ENCODE measurements at places on chromosomes 6 and 20.
A peak's percentile ranks its signal among the peaks of the same experiment; 100 is the strongest.

GRCh38 chr6:91243436-91243835, 656.6 kb upstream of the MAP3K7 start:
- DNase-seq = no peak

DNA sequence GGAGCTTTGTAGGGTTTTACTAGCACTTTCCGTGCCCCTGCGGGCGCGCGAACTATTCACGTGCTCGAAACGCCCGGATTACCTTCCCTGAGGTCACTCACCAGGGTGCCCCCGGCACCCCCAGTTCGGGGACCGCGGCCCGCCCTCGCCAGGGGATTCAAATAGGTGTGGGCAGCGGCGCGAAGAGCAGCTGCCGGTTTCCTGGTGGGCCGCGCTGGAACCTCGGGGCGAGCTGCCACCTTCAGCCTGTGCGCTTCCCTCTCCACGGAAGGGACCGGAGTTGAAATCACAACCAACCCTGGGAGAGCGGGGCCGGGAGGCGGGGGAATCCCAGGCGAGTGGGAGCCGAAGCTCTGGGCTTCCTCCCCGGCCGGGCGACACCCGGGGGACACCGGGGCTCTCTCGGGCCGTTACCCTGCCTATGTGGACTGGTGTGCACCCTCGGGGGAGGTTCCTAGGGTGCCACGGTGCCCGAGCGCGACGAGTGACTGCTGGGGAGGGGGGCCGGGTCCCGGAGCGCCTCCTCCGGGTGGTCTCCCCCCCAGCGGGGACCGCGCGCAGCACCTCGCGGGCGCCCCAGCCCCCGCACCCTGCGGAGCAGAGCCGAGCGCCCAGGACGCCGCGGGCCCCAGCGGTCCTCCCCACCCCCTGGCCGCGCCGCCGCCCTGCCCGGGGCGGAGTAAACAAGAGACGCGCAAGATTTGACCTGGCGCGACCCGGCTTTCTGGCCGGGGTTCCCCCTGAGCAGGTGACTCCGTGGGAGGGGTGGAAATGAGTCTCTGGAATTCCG, 2.1 kb upstream of the HIVEP2 start:
- peak; percentile 73 for DNase-seq

DNA sequence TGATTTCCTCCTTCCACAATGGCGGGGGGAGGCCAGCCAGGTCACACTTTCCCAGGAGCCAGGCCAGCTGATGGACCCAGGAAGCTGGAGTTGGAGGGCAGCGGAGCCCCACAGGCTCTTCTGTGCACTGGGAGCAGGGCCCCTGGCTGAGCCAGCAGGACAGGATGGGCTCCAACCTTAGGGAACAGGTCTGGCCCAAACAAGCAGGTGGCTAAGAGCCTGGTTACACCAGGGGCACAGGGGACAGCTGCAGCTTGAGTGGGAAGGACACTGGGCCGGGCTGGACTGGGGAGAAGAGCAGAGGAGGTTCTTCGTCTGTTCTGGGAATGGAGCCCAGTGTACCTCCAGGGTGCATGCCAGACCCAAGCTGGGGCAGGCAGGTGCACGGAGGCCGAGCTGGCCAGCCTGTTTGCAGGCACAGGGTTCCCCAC, 102.3 kb downstream of the DLL1 start:
- DNase-seq = no peak

DNA sequence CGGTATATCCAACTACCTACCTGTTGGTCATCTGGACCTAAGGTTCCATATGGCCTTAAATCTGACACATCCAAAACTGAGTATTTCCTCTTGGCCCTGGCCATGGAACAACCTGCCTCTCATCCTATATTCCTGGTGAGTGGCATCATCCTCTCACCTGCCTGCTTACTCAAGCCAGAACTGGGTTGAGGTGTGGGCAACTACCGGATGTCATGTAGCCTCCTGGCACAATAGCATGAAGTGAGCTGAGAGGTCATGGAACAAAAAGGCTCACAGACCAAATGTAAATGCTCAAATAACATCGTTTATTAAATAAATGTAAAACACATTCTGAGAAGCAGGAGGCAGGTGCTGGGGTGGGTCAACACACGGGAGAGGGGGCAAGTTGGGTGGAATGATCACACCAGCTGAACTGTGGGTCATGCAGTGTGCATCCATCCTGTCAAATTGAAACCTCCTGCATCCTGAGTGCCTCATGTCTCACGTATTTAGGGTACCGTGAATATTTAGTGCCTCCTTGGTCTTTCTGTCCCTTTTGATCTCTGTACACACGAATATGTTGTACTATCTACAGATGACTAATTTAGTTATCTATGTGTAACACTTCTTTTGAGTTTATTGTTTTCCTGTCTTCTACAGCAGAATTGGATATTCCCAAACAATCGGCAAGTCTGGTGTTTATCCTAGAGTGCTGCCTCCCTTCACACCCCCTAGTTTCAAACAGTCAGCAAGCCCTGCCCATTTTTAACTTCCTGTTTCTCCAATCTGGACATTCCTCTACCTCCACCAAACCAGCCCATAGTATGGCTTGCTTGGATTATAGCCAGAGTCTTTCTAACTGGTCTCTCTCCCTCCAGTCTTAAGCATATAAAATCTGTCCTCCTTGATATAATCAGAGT, 7.9 kb upstream of the POU5F1 start:
- DNase-seq = peak; percentile 25

- DNase-seq = no peak
Measured at GRCh38 chr20:19114410-19114809, 98.0 kb upstream of the SLC24A3 start.

GRCh38 chr20:2755451-2756055, 44.9 kb downstream of the CPXM1 start:
- no peak for DNase-seq

DNA sequence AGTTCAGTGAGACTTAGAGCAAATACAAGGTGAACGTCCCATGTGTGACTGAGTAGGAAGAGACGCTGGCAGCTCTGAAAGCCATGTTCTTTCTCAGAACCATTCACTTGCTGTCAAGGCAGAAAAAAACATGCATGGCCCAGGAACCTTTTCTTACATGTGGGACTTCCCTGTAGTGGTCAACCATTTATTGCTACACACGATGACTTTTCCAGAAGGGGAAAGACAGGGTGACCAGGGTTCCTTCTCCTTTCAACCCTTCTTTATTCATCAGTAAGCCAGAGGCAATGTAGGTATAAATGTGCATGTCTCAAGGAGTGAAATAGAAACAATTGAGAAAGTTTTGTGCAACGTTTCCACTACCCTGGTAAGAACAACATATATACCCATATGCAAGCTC, 189.0 kb downstream of the NFATC2 start:
- DNase-seq = no peak

DNA sequence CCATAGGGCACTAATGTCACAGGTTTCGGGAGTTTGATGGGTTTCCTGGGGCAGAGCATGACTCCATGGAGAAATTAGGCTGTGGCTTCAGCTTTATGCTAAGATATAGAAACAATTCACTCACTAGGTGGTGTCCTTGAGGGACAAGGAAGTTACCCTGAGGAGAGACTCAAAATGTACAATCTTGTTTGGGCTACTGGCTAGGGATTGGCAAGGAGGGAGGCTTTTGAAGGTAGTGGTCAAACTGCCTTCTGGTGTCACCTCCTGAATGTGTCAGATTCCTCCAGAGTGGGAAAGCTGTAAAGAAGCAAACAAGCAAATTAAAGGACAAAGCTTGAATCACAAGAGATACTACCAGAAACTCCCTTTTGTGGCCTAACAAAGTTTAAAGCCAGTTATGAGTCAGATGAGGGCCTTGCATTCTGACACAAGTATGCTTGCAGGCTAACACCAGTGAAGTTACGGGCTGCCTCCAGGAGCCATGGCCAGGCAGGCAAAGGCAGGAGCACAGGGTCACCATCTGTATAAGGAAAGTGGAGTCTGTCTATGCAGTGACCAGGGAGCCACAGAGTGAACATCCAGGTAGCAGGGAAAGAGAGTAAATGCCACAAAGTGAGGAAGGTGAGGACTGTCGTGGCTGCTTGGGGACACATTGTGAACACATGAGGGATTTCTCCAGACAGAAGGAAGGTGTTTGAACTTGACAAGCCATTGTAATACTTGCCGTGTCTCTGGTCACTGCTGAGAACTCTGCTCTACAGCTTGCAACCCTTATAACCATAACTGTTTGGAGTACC, 107.7 kb upstream of the DTNBP1 start:
- no peak for DNase-seq

DNA sequence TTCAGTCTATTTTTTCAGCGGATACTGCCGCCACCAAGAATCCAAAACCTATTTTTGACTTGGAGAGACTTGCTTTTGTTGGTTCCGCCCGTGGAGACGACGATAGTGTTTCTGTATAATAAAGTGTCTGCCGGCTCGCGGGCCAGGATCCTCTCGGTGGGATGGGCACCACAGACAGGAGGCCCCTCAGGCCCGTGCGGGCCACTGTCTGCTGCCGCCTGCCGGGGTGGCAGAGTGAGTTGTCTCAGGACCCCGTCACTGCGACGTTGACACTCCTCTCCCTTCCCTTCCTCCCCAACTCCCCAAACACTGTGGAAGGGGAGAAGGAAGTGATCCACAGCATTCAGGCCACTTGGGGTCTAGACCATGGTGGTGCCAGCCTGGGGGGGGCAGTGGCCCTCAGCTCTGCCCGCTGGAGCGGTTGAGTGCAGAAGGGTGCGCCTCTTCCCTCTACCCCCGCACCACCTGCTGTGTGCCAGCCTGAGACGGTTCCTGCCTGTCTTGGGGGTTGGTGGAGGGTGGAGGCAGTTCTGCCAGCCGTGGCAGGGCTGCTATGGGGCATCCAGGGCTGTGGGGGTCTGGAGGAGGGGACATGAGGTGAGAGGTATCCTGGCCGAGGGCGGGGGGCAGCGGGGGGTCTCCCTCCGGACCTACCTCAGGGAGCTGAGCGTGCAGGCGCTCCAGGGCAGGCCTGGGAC, 17.5 kb downstream of the RBM38 start:
- DNase-seq = no peak

- peak; percentile 28 for DNase-seq
Measured at GRCh38 chr6:159758031-159759001, 3.5 kb upstream of the ACAT2 start.

DNA sequence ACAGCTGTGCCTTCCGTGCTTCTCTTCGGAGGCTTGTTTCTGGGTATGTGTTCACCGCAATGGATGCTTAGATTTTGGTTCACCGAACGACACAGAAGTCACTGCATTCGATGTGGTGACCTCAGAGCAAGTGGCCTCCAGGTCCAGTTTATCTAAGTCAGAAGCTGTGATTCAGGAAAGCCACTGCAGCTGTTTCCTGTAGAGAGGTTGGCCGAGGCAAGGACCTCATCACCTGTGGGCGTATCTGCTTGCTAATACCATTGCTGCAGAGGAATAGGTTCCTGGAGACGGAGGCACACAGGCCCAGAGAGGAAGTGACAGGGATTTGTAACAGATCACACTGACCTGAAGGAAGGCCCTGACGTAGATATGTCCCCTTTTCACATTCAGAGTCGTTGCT, 82.7 kb downstream of the FARS2 start:
- no peak for DNase-seq

DNA sequence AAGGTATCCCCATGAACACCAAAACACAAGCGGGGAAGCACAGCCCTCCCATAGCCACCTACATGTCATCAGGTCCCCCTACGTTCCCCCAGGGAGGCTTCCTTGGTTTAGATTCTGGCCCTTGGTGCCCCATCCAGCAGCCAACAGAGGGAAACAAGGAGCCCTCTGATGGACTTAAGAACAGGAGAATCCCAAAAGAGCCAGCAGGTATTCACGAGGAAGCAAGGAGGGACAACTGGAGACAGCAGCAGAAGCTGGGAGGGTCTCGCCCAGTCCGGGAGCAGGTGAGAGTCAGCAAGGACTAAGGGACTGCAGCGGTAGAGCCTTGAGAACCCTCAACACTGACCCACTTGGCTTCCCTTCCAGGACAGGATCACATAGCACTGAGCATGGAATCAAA, 58.4 kb upstream of the TOP1 start:
- no peak for DNase-seq

DNA sequence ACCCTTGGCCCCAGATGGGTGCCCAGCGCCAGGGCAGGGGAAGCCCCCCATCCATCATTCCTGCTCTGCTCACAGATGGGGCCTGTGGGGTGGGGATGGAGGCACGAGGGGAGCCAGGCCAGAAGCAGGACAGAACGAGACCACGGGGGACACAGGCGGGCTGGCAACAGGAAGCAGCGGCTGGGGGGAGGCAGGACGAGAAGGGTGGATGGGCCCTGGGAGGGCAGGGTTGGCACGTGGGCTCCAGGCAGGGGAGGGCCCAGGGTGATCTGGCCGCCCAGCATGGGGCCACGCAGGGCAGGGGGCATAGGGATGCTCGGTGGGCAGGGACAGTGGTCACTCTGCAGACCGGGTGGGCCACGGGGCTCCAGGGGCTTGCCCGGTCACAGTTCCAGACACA, 41.6 kb downstream of the KCNQ2 start:
- DNase-seq = no peak

DNA sequence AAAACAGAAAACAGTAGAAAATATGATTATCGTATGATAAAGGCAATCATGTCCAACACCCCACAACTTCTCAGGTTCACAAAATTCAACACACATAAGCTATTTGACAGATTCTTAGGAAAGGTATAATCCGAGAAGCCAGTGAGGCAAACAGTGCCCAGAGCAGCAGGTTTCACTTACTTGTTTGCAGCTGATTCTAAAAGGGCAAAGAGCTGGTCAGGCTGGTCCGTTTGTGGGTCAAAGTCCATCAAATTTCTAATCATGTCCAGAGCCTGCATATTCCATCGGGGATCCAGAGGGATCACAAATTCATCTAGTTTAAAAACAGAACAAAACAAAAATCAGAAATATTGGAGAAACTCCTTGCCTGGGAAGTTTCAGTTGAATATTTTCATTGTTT, 69.8 kb upstream of the LYRM2 start:
- no peak for DNase-seq

DNA sequence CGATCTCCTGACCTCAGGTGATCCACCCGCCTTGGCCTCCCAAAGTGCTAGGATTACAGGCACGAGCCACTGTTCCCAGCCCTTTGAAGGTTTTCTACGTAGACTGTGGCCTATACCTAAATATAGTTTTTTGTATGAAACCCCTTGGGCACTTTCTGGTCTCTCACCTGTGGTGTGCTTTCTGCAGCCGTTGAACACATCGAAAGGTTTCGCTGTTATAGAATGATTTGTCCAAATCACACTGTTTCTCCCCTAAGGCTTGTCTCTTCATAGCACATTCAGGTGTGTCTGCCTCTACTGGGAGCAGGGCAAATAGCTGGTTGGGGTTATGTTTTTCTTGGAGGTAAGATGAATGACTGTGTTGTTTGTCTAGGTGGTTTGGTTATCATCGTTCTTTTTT, 597.9 kb downstream of the RNF144B start:
- no peak for DNase-seq

All from fibroblast of the aortic adventitia (primary cell).